Activated B cell treated with CpG ODN at 0.5 μM for 24 hours (primary cell): ENCODE measurements at places on chromosomes 5 and 9. TPM values are rescaled to one million over a fixed set of nuclear protein-coding genes. Genes with fewer than 3 reads are reported as not detected.

GRCh38 chr9:100216178-100216787, 117.2 kb downstream of the INVS start:
- DNase-seq, result peak; percentile 37

Gene MPDZ
- not detected in 2 replicates for total RNA-seq

- no peak for DNase-seq
These were observed 11.0 kb downstream of the DBH start for GRCh38 chr9:133647148-133647547.

DNA sequence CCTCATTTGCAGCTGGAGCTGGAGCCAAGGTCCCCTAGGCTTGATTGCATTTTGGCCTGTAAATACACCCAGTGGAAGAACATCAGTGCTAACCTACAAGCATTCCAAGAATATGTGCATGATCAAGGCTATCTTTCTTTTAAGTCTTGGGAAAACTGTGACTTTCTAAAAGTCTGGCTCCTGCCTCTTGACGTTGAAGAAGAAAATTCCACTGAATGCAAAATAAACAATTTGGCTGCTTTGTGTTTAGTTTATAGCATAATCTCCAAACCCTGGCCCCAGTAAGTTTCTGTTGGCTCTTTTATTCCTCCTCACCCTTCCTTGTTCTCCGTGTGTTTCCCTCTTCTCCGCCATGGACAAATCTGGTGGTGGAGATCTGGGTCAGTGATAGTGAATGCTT, 109.3 kb upstream of the TLE1 start:
- DNase-seq, result no peak

Gene DCAF12
- 3.8 and 5.9 TPM in 2 replicates for total RNA-seq

Gene LYSMD3
- 18.3 and 18.4 TPM in 2 replicates for total RNA-seq

- no peak for DNase-seq
These were observed 90.1 kb upstream of the LMX1B start for GRCh38 chr9:126523611-126524111.

Gene PCDHB16
- not detected in 2 replicates for total RNA-seq

Gene STK10
- total RNA-seq, result 233 and 276 TPM in 2 replicates

DNA sequence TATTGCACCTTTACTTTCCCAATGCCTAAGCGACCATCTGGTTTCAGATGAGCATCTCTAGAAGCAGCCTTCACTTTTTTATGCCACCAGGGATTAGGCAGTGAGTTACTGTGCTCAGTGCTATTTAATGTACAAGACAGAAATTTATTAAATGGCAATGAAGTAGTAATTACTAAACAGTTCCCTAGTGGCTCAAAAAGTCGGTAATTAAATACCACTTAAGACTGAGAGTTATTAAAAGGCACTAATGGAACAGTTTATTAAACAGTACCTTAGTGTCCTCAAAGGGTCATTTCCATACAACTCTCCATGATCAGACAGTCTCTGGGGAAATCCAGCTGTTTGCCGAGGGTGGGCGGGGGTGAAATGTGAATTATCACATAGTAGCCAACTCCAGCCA, 42.3 kb downstream of the LHFPL2 start:
- DNase-seq, result no peak

Gene PCA3
- not detected in 2 replicates for total RNA-seq

GRCh38 chr9:26502311-26502710, 390.3 kb downstream of the CAAP1 start:
- no peak for DNase-seq

- no peak for DNase-seq
These were observed 13.9 kb downstream of the NR2F1 start for GRCh38 chr5:93596676-93597490.

- DNase-seq, result no peak
These were observed 19.7 kb downstream of the ANXA2R start for GRCh38 chr5:43020399-43020746.

Gene LCN1
- not detected in 2 replicates for total RNA-seq

Gene ACOT12
- total RNA-seq, result not detected in 2 replicates

GRCh38 chr5:84597904-84598303, 213.2 kb upstream of the EDIL3 start:
- DNase-seq, result no peak

Gene ANKRD18B
- total RNA-seq, result not detected in 2 replicates

GRCh38 chr5:55421074-55421529, 113.3 kb downstream of the MTREX start:
- DNase-seq, result no peak

Gene STPG3
- total RNA-seq, result 0.37 TPM in 1 of 2 replicates, not detected in the other

DNA sequence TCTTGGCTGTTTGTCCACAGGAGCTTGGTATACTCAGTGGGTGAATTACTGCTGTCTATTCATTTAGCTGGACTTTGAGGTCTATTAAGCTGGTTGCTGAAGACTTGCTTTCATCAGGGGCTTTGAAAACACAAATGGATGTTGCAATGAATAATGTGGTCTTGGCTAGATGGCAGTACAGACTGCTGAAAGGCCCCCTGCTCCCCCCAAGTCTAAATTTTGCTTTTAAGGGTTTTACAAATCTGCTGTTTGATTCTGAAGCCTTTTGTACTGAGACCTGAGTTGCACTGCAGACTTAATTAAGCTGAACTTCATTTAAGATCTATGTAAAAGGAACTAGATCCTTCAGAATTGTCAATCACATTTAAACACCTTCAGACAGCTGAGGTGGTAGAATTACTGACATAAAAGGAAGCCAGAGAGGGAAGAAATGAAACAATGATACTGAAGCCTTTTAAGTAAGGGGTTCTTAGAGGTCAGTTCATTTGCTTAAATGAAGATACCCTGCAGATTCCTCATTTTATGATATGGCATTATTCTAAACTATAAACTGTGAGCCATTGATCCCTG, 37.3 kb downstream of the KCTD16 start:
- no peak for DNase-seq

DNA sequence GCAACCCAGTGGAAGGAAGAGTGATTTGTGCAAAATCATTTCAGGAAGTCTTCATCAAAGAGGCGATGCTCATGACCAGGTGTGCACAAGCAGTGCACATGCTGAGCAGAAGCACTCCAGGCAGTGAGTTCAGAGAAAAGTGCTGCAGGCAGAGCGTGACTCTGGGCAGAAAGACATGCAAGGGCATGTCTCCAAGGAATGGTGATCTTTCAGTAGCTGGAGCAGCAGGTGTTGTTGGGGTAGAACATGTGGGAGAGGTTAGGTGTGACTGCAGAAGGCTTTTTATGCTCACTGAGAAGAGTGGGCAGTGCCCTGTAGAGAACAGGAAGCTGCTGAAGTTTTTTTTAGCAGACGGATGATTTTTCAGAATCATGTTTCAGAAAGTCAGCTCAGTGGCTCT, 545.4 kb upstream of the TLE4 start:
- no peak for DNase-seq

GRCh38 chr5:136579238-136579637, 213.9 kb upstream of the TRPC7 start:
- DNase-seq, result no peak

Gene QRFP
- not detected in 2 replicates for total RNA-seq

Gene SURF6
- 22.4 and 23.9 TPM in 2 replicates for total RNA-seq

GRCh38 chr9:131722255-131722654, 17.6 kb downstream of the RAPGEF1 start:
- DNase-seq, result no peak

DNA sequence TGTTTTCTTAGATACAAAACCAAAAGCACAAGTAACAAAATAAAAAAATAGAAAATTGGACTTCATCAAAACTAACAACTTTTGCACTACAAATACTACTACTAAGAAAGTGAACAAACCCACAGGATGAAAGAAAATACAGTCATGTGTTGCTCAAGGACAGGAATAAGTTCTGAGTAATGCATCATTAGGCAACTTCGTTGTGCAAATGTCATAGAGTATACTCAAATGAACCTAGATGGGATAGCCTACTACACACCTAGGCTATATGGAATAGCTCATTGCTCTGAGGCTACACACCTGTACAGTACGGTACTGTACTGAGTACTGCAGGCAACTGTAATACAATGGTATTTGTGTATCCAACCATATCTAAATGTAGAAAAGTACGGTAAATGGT, 88.3 kb downstream of the RAPGEF1 start:
- DNase-seq, result no peak

GRCh38 chr5:37869216-37869615, 29.4 kb upstream of the GDNF start:
- no peak for DNase-seq

GRCh38 chr9:110160685-110161084, 47.3 kb downstream of the C9orf152 start:
- DNase-seq, result no peak

Gene DBH
- not detected in 2 replicates for total RNA-seq

Gene SAPCD2
- total RNA-seq, result 0.80 and 0.81 TPM in 2 replicates

Gene HMHB1
- total RNA-seq, result 1.2 TPM in 1 of 2 replicates, not detected in the other

GRCh38 chr9:117325110-117325731, 89.6 kb downstream of the ASTN2 start:
- DNase-seq, result no peak

Gene FAT2
- total RNA-seq, result 0.02 TPM in 2 replicates

DNA sequence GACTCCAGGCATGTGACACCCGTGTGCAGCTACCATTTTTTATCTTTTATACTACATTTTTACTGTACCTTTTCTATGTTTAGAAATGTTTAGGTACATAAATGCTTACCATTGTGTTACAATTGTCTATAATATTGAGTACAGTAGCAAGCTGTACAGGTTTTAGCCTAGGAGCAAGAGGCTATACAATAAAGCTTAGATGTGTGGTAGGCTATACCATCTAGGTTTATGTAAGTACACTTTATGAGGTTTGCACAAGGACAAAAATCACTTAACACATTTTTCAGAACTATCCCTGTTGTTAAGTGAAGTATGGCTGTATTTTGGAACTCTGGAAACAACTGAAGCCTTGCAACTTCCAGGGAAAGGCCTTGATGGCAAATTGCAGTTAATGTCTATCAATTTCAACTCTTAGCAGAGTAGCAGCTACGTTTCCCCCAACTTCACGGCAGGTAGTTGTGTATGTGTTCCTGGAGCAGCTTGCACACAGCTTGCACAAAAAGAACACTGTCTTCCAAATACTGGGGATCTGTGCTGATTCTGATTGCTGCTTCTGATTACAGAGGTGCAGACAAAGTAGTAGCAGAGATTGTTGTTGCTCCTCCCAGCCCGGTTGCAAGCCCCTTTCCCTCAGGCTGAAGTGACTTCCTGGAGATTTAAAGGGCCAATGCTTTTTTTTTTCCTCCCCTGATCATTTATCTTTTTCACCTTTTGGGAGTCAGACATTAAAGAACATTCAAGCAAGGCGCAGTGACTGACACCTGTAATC, 30.0 kb downstream of the SIL1 start:
- no peak for DNase-seq

- no peak for DNase-seq
These were observed 597.3 kb upstream of the SGCD start for GRCh38 chr5:155729684-155730059.

DNA sequence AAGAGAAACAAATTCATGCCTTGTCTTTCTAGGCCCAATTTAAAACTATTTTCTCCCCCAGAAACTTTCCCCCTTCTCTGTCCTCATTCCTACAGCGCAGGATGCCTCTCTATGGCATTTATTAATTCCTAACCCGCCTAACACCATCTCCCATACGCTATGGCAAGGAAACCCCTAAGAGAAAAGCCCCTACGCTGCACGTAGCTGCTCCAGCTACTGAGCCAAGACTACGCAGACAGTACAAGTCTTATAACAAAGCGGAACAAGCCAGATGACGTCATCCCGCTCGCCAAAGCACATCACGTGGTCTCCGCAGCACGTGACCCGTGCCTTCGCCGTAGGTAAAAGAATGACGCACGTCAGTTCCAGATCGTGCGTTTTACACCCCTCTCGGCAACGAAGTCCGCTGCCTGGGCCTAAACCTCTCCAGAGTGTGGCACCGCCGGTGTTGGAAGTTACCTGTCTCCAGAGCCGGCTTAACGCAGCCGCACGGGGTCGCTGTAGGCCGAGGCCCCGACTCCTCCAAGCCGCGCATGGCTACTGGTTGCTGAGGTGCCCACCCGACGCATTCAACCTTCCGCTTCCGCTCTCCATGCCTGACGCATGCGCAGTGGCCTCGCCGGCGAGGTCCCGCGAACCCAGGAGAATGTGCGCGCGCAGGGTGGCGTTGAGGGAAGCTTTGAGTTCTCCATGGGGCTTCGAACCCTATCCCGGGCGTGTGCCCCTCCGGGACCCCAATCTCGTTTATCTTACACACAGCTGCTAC, at the start of gene TRMO:
TSS of gene TRMO (minus strand) at position 542 of the 766 bp plus-strand sequence. CDS start at position 535, 7 bp downstream.
- DNase-seq, result peak; percentile 97

DNA sequence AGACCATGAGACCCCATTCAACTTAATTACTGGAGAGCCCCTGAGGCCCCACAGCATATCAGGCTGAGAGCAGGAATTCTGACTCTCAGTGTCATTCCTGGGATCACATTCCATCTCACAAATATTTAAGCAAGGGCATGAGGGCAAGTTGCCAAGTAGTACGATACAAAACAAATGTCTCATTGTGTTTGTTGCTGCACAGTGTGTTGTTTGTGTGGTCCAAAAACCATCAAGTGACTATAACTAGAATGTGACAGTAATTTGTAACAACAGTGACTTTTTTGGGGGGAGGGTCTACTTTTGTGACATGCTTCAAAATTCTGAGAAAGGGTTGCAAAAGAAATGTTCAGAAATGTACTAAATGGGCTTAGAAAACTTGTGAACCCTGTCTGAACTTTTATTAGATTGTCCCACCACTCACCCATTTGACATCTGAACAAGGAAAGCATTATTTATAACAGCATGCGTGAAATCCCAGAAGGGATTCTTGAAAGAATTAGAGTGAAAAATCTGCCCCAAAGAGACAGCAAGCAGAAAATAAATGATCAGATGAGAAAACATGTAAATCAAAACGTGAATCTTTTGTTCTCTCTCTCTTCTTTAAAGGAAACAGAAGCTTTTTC, 347.0 kb downstream of the NTRK2 start:
- no peak for DNase-seq

DNA sequence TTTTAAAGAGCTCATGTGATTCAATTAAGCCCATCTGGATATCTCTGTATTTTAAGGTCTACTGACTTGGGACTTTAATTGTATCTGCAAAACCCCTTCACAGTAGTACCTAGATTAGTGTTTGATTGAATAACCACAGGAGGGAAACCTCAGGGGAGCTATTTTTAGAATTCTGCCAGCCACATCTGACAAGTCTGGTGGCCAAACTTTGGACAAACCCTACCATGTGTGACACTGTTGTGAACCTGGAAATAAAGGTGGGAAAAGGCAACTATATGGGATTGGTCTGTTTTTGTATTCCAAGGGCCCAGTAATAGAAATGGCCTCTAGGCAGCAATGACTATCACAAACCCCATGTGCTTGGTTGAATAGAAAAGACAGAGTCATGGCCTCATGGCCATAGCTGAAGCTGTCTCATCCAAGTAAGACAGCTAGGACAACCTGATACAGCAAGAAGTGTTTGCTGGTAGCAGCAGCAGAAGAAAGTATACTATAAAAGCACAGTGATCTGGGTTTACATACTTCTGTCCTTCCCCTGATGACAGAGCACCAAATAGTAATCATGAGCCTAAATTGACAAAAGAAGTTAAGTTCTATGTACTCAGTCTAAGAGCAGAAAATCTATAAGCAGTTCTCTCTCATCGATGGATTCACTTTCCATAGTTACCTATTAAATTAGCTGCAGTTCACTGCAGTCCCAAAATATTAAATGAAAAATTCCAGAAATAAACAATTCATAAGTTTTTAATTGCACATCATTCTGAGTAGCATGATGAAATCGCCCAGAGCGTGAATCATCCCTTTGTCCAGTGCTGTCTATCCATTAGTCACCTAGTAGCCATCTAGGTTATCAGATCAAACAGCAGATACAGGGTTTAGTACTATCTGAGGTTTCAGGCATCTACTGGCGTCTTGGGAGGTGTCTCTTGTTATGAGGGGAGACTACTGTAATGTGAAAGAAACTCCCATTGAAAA, 189.8 kb downstream of the ARHGAP26 start:
- no peak for DNase-seq
